ENCODE measurements at places on chromosomes 1 and 21. TPM values are rescaled to one million over a fixed set of nuclear protein-coding genes. Genes with fewer than 3 reads are reported as not detected.
A peak's percentile ranks its signal among the peaks of the same experiment; 100 is the strongest.

DNA sequence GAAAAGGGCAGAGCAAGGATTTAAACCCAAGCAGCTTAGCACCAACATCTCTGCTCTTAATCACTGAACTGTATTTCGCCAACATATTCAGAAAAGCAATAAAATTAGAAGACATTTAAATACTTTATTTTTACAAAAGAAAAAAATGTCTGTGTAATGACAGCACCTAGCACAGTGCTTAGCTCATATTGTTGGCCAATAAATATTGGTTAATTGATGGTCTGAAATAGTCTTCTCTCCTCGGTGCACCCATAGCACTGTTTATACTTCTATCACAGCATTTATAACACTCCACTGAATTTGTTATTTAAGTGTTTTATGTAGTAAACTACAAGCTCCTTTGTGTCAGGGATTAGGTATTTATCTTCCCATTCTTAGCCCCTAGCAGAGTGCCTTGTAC, 70.9 kb upstream of the PLPPR4 start:
- no peak for DNase-seq

GRCh38 chr21:39062196-39062595, 121.1 kb downstream of the PSMG1 start:
- DNase-seq, result no peak

GRCh38 chr1:42982641-42983040, 24.0 kb upstream of the SLC2A1 start:
- DNase-seq, result no peak

GRCh38 chr1:183870351-183871077, 65.6 kb downstream of the RGL1 start:
- DNase-seq, result peak; percentile 66

DNA sequence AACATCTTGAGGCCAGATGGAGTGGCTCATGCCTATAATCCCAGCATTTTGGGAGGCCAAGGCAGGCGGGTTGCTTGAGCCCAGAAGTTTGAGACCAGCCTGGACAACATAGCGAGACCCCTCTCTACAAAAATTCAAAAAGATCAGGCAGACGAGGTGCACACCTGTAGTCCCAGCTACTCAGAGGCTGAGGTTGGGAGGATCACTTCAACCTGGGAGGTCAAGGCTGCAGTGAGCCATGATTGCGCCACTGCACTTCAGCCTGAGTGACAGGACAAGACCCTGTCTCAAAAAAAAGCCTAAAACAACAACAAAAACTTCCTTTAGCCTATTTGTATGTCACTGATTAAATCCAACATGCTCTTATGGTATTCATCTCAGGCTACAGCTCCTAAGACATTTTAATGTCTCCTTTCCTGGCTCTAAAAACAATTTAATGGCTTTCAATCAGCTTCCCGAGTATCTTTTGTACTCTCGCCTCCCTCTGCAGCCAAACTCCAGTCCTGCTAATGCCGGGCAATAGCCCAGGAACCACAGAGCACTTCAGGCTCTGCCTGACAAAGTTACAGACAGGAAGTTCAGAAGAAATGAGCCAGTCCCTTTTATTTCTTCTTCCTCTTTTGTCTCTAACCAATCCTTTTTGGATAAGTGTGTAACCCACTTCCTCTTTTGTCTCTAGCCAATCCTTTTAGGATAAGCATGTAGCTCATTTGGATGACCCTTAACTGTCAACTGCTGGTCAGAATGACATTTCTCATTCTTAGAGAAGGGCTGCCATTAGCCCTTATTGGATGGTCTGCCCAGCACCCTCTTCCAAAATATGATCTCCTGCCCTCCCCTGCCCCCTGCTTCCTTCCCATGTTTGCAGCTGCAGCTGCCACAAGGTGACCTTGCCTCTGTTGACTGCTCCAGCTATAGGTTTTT, 6.6 kb upstream of the DOP1B start:
- peak; percentile 66 for DNase-seq

DNA sequence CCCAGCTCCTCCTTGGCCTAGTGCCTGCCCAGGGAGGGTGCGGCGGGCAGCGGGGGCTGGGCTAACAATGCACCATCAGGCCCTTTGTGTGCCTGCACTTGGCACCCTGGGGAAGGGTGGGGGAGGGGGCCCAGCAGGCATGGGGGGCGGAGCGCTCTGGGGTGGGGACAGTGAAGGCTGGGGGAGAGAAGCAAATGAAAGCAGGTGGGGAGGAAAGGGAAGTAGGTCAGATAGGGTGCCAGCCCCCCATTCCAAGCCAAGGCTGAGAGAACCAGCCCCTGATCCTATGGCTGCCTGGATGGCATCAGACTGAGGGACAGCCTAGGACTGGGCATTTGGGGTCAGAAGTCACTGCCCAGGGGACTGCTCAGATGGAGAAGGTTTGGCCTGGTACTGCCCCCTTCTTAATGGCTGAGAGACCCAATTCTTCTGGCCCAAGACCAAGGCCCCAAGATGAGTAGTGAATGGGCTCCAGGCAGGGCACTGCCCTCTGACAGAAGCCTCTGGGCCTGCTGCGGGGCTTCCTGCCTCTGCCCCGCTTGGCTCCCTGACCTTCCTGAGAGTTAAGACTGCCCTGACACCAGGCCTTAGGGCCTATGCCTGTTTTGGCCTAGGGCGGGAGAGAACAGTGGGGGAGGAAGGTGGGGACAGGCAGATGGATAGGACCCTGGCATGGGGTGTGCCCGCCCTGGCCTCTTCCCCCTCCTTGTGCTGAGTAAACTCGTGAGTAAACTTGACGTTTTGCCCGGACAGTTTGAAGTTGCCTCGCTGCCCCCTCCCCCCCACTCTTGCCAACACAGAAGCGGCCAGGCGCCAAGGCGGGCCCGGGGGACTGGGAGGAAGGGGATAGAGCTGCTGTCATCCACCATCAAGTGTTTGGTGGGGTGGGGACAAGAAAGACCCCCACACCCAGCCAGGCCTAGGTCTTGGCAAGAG, 2.7 kb downstream of the ZBTB7B start:
- no peak for DNase-seq

GRCh38 chr1:201503397-201504176, 3.3 kb downstream of the CSRP1 start:
- DNase-seq, result peak; percentile 95

DNA sequence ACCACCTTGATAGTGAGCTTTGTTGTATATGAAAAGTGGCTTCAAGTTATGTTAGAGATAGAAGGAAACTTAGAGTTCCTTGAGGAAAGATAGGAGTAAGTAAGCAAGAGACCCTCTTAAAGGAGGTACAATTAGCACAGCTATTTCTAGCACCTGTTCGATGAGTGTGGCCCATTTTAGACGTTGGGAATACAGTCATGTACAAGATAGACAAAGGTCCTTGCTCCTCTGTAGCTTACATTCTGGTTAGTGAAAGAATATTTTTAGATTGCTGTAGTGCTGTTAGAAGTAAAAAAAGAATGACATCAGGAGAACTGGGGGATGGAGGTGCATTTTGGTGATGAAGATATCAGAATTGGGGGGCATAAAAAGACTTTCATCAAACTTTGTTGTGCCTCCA, 47.5 kb downstream of the MRPS6 start:
- no peak for DNase-seq

- DNase-seq, result no peak
Observed at GRCh38 chr1:53557830-53558738, 98.9 kb downstream of the DMRTB1 start.

DNA sequence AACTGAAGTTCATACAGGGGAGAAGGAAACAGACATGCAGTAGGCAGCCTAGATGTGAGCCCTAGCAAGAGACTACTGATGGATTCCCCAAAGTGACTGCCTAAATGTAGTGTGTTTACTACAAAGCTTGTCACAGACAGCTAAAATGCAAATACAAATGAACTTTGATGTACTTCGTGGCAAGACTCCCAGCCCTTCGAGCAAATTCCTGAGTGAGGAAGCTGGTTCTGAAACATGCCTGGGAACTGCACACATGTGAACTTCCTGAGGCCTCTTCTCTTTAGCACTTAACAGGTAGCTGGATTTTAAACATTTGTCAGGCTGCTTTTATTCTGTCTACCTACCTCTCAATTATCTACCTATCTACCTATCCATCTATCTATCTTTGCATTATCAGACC, 6.7 kb upstream of the IRF2BP2 start:
- DNase-seq, result peak; percentile 57

DNA sequence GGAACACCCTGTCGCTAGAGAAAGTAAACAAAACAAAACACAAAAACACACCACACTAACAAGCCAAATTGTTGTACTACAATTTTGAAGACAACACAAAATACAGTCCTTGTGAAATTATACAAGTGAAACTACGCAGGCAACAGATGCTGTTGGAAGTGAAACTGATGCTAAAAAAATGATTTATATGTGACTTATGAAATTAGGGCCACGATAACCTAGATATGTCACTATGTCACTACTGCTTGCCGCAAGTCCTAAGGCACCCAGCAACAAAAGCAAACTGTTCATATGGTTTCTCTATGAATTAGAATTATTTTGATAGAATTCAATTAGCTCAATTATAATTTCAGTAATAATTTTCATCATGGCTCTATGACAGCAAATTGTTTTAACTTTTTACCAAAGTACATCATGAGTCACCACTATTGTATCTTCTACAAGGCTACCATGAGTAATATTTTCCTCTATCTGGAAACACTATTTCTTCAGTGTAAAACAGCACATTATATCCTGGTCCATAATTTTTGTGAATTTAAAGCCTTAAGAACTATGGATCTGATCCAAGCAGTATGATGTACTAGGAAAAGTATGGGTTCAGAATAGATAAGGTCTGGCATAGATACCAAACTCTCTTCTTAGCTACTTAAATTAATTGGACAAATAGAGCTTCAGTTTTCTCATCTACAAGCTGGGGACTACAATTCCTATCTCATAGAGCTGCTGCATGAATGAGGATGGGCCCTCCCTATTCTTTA, 216.3 kb downstream of the COL11A1 start:
- DNase-seq, result peak; percentile 82

DNA sequence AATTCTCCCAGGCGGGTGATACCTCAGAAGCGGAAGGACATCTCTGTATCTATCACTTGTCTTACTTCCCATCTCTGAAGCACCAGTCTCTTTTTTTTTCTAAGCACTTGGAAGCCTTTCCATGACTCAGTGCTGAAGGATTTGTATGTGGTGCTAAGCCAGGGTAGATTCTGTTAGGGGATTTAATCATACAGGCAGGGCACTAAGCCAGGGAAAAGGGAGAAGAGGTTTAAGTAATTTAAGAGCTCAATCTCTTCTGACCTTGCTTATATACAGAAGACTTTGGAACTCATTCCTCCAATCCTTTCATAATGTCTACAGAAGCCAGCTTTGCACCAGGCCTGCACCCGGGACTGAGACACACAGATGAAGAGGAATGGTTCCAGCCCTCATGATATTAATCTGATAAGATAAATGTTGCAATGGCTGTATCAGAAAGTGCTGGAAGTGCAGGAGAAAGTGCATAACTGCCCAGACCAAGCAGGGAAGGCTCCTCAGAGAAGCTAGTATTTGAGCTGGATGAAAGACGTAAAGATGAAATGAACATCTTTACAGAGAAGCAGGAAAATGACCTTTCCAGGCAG, 11.0 kb downstream of the FAM163A start:
- peak; percentile 92 for DNase-seq

- no peak for DNase-seq
Observed at GRCh38 chr1:234281826-234282489, 91.3 kb upstream of the COA6 start.

- no peak for DNase-seq
Observed at GRCh38 chr1:183372586-183373230, 45.5 kb downstream of the NMNAT2 start.

GRCh38 chr1:159884296-159884695, 15.7 kb downstream of the CFAP45 start:
- no peak for DNase-seq

- DNase-seq, result peak; percentile 18
Observed at GRCh38 chr1:76942549-76942948, 75.3 kb downstream of the ST6GALNAC5 start.

DNA sequence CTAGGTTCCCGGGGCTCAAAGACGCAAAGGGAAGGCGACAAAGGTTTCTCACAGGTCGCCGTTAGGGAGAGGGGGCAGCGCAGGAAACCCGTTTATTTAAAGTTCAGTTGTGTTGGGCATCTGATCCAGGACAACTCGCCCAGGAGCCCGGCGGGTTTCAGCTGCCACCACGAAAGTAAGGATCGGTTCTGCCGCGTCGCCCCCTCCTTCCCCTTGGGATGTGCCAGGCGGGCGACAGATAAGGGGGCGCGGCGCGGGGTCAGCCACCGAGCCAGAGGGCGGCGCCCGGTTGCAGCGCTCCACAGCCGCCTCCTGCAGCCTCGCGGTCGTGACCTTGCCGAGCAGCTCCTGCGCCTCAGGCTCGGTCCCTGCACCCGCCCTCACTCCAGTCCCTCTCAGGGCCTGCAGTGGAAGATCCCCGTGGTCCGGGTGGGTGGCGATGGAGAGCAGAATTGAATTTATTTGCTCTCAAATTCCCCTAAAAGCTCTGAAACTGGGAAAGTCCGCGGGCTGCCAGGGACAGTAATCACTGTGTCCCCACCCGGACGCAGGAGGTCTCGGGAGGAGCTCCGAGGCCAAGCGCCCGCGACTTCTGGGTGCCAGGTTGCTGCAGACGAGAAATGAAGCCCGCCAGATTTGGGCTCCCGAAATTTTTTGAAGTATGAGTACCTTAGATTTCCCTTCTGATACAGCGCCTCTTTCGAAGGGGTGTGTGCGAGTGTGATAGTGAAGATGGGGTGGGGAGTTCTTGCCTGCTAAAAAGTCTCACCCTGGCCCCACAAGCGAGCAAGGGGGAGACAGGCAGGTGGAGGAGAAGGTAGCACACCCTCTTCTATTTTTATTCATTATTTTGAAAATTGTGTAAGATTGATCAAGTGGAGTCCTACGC, 28.4 kb upstream of the NFIA start:
- DNase-seq, result peak; percentile 22

DNA sequence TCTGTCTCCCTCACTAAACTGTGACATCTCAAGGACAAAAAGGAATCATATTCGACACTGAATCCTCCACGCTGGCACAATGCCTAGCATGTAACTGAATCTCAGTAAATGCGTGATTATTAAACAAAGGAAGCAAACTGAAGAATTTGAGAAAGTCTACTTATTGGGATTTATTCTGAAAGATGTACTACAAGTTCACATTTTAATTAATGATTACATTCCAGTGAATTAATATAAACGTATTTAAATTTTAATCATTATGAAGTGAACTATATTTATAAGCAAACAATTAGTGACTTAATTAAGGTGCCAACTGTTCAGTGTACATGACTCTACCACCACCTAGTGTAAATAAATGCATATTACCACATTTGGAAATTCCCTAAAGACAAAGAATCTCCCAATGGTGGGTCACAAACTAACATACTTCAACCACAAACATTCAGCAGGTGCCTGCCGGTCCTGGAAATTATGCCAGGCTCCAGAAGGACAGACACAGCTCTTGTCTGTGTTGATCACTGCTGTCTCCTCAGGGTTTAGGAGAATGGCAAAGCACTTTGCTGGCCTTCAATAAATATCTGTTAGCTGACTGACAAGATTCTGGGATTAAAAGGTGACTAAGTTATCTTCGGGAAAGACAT, 56.3 kb downstream of the SMYD3 start:
- DNase-seq, result peak; percentile 49

The GPR37L1 gene
- total RNA-seq, result not detected

The LCE1C gene
- total RNA-seq, result not detected

The SPATA21 gene
- not detected for total RNA-seq

The SH3GLB1 gene
- 89.5 TPM for total RNA-seq

The TOR1AIP2 gene
- 105 TPM for total RNA-seq

The FALEC gene
- not detected for total RNA-seq

The S100A3 gene
- total RNA-seq, result not detected

The SH2D5 gene
- total RNA-seq, result 1.6 TPM

The HSD3B2 gene
- not detected for total RNA-seq

The EMC1 gene
- total RNA-seq, result 46.2 TPM

The CDK11B gene
- 10.5 TPM for total RNA-seq

The IL20 gene
- total RNA-seq, result not detected

The OR2M4 gene
- not detected for total RNA-seq

The FCRL6 gene
- not detected for total RNA-seq

The ZNF683 gene
- total RNA-seq, result not detected

The MAN1C1 gene
- 32.0 TPM for total RNA-seq
